Activated CD4-positive, alpha-beta T cell treated with anti-CD3 and anti-CD28 coated beads, Interleukin-2, amount 10 ng/mL, durations not matched to agents 24 days and 14 days (primary cell): ENCODE measurements at places on chromosomes 6 and 20.

DNA sequence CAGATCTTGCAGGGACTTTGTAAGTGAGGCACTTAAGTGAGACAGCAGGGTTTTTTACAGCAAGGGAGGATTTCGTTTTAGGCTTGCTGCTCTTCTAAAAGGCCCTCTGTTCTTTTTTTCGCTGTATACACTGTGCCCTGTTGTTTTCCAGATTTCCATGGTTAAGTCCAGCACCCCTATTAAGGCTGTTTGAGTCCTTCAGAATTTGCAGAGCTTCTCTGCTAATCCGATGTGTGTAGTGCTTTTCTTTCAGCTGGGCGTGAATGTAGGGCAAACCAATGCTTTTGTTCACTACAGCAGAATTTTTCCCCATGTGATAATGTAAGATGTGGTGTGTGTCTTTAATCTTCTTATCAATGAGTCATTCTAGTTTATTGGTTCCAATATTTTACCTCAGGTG lies 200.5 kb upstream of the RREB1 start:
- DNase-seq: no peak

GRCh38 chr6:30169658-30170614 lies 6.6 kb downstream of the TRIM15 start:
- peak; percentile 81 for DNase-seq

DNA sequence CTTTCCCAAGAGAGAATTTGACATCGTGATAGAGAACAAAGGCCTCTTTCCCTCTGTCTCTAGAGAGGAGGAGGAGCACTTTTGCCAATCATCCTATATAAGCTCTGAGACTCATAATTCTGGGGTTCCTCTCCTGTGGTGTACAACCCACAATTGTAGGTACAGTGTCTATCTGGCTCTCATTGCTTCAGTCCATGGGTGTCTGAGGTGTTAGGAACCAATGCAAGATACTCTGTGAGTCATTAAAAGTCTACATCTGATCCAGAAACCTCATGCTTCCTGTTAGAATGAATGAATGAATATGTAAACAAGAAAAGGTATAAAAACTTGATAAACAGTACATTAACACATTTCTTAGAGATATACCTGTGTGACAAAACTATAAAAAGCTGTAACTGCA lies 356.7 kb downstream of the QKI start:
- peak; percentile 14 for DNase-seq

DNA sequence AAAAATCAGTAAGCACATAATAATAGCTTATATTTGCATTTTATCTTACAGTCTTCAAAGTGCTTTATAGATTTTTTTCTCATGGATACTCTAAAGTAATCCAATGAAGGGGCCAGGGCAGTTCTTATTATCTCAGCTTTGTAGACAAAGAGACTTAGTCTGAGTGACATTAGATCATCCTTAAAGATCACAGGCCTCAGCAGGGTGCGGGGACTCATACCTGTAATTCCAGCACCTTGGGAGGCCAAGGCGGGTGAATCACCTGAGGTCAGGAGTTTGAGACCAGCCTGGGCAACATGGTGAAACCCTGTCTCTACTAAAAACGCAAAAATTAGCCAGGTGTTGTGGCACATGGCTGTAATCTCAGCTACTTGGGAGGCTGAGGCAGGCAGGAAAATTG lies 14.5 kb downstream of the FERMT1 start:
- no peak for DNase-seq

DNA sequence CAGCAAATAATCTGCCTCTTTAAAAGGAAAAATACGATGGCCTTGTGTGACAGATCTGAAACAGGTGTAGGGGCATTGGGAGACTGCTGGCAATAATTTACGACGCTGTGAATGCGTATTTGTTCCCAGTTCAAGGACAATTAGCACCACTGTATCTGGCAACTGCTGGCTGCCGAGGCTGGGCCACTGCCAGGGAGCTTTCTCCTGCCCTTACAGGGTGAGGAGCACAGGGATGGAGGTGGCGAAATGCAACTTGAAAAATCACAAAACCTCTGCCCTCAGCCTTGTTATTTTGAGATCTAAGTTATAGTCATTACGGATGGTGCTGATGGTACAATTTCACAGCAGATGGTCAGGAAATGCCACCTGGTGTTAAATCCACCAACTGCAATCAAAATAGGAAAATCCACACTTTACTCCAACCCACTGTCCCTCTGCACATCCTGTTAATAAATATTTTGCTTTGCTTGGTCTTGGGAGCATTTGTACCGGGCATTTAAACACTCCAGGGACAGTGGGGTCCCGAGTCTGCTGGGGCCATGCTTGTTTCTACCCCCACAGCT lies 6.4 kb downstream of the MYLK4 start:
- DNase-seq: no peak

DNA sequence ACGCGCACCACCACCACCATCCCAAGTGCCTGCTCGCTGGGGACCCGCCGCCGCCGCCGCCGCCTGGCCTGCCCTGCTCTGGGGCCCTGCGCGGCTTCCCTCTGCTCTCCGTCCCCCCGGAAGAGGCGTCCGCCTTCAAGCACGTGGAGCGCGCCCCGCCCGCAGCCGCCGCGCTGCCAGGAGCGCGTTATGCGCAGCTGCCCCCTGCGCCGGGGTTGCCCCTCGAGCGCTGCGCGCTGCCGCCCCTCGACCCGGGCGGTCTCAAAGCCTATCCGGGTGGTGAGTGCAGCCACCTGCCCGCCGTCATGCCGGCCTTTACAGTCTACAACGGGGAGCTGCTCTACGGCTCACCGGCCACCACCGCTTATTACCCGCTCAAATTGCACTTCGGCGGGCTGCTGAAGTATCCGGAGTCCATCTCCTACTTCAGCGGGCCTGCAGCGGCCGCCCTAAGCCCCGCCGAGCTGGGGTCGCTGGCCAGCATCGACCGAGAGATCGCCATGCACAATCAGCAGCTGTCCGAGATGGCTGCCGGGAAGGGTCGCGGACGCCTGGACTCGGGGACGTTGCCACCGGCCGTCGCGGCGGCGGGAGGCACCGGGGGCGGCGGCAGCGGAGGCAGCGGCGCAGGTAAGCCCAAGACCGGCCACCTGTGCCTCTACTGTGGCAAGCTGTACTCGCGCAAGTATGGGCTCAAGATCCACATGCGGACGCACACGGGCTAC lies 7.2 kb downstream of the PRDM13 start:
- DNase-seq: peak; percentile 77

DNA sequence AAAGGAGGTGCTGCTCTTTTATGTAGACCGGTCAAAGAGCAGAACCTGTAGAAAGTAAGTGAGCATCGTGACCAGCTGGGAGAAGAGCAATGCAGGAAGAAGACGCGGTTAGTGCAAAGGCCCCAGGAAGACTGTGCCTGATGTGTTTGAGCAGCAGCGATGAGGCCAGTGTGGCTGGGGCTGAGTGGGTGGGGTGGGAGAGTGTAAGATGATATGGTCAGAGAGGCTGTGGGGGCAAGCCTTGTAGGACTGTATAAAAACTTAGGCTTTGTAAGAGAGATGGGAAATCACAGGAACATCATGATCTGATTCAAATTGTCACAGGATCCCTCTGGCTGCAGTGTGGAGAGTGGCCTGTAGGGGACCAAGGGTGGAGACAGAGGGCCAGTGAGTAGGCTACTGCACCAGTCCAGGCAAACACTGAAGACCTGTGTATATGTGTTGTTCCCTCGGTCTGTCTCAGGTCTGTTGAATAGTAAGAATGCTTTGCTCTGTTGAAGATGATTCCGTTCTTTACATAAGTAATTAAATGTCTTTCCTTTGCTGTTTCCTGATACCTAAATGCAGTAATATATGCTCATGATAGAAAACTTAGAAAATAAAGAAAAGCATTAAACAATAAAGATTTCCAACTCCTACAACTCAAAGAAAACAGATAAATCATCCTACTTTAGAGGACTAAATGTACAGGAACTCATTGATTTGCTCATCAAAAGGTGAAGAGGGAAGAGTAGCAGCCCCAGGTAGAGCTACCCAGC lies 23.6 kb upstream of the WFDC2 start:
- DNase-seq: peak; percentile 85

GRCh38 chr20:59736366-59736765 lies 132.0 kb downstream of the PHACTR3 start:
- DNase-seq: no peak
